Central memory CD8-positive, alpha-beta T cell (primary cell): ENCODE measurements at places on chromosomes 2 and 18.

DNA sequence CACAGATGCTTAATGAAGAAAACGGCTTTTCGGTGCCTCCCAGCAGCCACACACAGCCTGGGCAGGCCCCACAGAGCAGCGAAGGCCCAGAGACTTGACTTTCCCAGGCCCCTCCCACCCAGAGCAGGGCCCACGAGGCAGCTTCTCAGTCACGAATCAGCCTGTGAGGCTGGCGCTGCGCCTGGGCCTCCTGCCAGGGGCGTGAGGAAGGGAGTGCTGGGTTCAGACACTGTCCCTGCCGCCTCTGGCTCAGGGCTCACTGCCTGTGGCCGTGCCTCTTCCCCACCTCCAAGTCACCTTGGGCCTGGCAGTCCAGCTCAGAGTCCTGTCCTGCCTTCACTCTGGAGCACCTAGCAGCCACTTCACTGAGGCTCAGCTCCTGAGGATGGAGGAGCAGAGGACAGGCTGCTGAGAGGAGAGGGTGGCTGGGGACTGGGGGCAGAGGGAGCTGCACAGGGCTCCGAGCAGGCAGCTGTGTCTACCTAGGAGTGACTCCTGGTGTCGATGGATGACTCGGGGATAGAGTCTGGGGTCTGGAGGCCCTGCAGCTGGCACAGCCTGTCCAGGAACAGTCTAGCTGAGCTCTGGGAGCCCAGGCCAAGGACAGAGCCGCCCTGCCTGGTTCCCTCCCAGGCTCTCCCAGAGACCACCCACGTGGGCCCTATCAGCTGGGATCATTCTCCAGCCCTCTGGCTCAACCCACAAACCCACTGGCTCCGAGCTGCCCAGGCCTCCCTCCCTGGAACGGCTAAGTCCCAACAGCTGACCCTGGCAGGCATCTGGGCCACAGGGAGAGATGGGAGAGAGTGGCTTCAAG is 36.4 kb upstream of the FOSL2 start:
- no peaks in the 10 kb centered on the region for H3K27me3 ChIP-seq
- H3K36me3 ChIP-seq = peaks cover 17% of the 10 kb centered on the region
- H3K4me3 ChIP-seq = no peak overlapping the region
- no peak for DNase-seq

DNA sequence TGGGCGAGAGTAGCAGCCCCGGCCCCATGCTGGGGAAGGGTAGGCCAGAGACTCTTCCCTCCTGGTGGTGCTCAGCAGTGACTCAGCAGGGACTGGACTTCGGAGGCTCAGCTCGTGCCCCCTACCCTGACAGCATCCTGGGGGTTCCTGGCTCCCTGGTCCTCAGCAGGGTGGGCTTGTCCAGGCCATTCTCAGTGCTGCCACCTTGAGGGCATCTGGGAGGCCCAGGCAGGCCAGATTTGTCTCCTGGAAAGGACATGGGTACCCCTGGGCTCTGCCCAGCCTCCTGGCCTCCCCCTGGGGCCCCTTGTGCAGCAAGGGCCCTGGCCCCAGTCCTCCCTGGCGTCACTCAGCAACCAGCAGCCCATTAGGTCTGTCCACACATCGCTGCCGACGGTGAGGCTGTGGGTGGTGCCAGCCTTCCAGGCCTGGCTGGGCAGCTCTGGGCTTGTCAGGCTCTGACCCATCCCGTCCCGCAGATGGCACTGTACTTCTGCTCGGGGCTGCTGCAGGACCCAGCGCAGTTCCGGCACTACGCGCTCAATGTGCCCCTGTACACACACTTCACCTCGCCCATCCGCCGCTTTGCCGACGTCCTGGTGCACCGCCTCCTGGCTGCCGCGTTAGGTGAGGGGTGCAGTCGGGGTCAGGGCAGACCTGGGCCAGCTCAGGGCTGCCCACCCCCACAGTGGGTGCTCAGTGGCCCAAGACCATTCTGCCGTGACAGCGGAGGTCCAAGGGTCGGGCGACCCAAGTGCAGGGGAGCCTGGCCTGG is 45.0 kb upstream of the ALPP start:
- peaks cover under 1% of the 10 kb centered on the region for H3K36me3 ChIP-seq
- H3K4me1 ChIP-seq = no peaks in the 10 kb centered on the region
- DNase-seq = no peak
- no peak overlapping the region for H3K4me3 ChIP-seq

- H3K27me3 ChIP-seq = no peaks in the 10 kb centered on the region
- H3K4me3 ChIP-seq = peak overlapping the region; percentile 96
- peaks cover 41% of the 10 kb centered on the region for H3K36me3 ChIP-seq
- peak; percentile 14 for DNase-seq
- H3K4me1 ChIP-seq = peaks cover 55% of the 10 kb centered on the region
Measured at GRCh38 chr2:96265349-96265839, 403 bp downstream of the TMEM127 start.

GRCh38 chr2:85778646-85779379 is 25.0 kb downstream of the ATOH8 start:
- H3K4me3 ChIP-seq = no peak overlapping the region
- no peaks in the 10 kb centered on the region for H3K4me1 ChIP-seq
- no peaks in the 10 kb centered on the region for H3K36me3 ChIP-seq
- H3K27me3 ChIP-seq = peaks cover 34% of the 10 kb centered on the region

GRCh38 chr2:55239656-55240222 is 7.3 kb downstream of the RPS27A start:
- H3K27me3 ChIP-seq = no peaks in the 10 kb centered on the region
- peaks cover 32% of the 10 kb centered on the region for H3K36me3 ChIP-seq
- no peak overlapping the region for H3K27ac ChIP-seq
- no peak overlapping the region for H3K4me3 ChIP-seq

DNA sequence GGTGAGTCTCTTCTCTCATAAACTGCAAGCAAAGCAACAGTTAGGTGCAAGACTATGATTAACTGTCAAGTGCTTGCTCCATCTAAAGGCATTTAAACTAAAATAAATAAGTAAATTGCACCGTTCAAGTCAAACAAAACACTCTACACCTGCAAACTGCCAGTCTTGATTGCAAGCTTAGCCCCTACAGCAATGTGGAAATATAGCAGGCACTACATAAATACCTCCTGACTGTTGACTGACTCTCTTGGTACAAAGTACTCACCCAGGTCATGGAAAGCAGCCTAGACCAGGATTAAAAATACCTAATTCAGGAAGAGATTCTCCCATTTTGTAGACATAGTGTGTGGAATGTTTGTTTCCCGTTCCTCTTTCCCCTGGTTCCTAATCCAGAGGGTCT is 176.6 kb upstream of the KLHL29 start:
- H3K4me1 ChIP-seq = no peaks in the 10 kb centered on the region
- DNase-seq = no peak
- H3K36me3 ChIP-seq = no peaks in the 10 kb centered on the region
- no peak overlapping the region for H3K27ac ChIP-seq
- no peak overlapping the region for H3K4me3 ChIP-seq
- peaks cover 14% of the 10 kb centered on the region for H3K27me3 ChIP-seq
